Left renal cortex interstitium (tissue), 4 donors: ENCODE measurements at places on chromosomes 11 and 22. TPM values are rescaled to one million over a fixed set of nuclear protein-coding genes. Genes with fewer than 3 reads are reported as not detected.
A peak's percentile ranks its signal among the peaks of the same experiment; 100 is the strongest.

The CDKN1C gene
- polyA plus RNA-seq = 141 TPM

GRCh38 chr11:116249561-116249960 lies 523.2 kb downstream of the BUD13 start:
- DNase-seq = no peak

DNA sequence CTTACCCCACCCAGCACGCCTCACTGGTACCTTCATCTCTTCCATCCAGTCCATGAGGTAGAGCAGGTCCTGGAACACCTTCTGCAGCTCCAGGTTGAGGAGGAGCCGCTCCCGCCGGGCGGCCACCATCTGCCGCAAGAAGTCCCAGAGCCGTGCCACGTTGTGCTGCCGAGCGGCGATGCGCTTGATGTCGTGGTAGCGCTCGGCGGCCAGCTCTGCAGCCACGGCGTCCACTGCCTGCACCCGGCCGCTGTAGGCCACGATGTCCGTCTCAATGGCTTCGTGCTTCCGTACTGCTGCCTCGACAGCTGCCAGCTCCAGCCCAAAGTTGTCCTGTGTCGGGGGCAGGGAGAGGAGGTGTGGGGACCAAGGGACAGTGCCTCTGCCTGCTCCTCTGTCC lies 21.5 kb downstream of the SPTBN2 start:
- DNase-seq = no peak

GRCh38 chr11:44927174-44927661 lies 23.5 kb downstream of the TP53I11 start:
- peak; percentile 46 for DNase-seq

The ENTHD1 gene
- polyA plus RNA-seq = not detected

GRCh38 chr11:69655479-69656428 lies 14.8 kb downstream of the CCND1 start:
- DNase-seq = no peak

DNA sequence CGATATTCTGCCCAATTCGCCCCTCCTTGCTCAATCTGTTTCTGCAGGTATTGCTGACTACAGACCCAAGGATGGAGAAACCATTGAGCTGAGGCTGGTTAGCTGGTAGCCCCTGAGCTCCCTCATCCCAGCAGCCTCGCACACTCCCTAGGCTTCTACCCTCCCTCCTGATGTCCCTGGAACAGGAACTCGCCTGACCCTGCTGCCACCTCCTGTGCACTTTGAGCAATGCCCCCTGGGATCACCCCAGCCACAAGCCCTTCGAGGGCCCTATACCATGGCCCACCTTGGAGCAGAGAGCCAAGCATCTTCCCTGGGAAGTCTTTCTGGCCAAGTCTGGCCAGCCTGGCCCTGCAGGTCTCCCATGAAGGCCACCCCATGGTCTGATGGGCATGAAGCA lies 9.2 kb upstream of the SLC35E4 start:
- DNase-seq = no peak

GRCh38 chr11:62472063-62472884 lies 53.4 kb downstream of the SCGB1A1 start:
- DNase-seq = no peak

- DNase-seq = peak; percentile 32
These were observed at the start of gene TRIM6 for GRCh38 chr11:5596607-5597201. Gene TRIM6, plus strand, starts transcription at chr11:5596637. Its CDS starts 261 bp downstream, at chr11:5596898.

DNA sequence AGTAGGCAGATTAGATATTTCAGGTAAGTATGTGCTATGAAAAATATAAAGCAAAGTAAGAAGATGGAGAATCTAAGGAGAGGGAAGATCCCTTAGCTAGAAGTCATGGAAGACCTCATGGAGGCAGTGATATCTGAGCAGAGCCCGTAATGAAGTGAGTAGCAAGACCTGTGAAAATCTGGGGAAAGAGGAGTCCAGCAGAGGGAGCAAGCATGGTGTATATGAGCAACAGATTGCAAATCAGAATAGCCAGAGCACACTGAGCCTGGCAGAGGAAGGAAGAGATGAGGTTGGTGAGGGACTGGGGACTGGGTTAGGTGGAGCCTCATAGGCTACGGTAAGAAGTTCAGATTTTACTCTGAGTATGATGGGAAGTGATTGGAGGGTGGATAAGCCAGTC lies 9.4 kb downstream of the LHFPL7 start:
- no peak for DNase-seq

DNA sequence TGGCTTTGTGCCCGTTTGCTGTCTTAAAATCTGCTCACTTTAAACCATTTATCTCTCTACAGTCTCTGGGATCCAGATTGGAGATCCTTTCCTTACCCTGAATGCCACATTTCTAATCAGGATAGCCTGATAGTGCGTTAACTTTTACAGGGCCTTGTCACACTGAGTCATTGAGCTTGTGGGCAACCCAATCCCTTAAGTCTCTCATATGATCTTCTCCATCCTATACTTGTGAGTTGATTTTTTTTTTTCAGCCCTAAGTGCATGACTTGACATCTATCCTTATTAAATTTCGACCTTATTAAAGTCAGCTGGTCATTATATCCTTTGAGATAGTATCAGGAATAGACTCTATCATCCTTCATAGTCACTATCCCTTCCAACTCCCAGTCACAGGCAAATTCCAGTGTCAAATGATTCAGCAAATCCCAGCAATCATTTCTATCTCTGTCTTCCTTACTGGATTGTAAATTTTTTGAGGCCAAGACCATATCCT lies 57.7 kb downstream of the TEAD1 start:
- no peak for DNase-seq

The CHRNA10 gene
- polyA plus RNA-seq = 3.7 TPM

- DNase-seq = no peak
These were observed 7.3 kb upstream of the SYT7 start for GRCh38 chr11:61587951-61588727.

GRCh38 chr11:14255238-14255534 lies 103.8 kb downstream of the RRAS2 start:
- DNase-seq = no peak

DNA sequence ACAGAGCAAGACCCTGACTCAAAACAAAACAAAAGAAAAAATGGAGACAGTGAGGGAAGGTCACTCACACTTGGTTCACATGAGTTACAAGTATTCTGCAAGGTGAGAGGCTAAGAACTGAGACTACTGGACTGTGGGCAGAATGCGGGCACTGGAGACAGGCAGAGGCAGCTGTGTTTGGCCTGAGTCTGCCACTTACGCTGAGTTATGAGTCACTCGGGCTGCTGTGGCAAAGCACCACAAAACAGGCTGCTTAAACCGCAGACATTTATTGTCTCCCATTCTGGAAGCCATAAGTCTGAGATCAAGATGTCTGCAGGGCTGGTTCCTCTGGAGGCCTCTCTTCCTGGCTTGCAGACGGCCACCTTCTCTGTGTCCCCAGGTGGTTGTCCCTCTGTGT lies 122.8 kb downstream of the SHANK2 start:
- no peak for DNase-seq

The INPPL1 gene
- polyA plus RNA-seq = 123 TPM

GRCh38 chr22:45843031-45843430 lies 133.9 kb downstream of the WNT7B start:
- no peak for DNase-seq

The PPARA gene
- 32.5 TPM for polyA plus RNA-seq

The KMT5B gene
- 77.2 TPM for polyA plus RNA-seq

- DNase-seq = no peak
These were observed 8.7 kb upstream of the ABTB2 start for GRCh38 chr11:34366522-34366921.

The RFPL1 gene
- polyA plus RNA-seq = 1.0 TPM

The OR52A1 gene
- not detected for polyA plus RNA-seq

The HOATZ gene
- 0.29 TPM for polyA plus RNA-seq

The MRGPRF gene
- polyA plus RNA-seq = 35.3 TPM

DNA sequence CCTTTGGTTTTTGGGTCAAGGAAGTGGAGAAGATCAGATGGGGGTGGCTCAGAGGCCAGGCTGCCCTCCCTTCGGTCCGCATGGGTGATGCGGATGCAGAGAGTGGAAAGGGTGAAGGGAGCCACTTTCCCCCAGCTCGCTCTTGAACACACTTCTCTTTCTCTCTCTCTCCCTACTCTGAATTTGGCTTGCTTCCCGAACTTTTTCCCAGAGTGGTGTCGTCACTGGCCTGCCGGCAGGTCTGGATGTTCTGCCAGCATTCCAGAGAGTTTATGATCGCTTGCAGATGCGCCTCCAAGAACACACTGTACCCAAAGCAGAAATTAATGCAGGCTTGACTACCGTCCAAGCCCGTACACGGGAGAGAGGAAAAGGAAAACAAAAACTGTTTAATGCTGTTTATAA lies 103.2 kb downstream of the ZBTB16 start:
- DNase-seq = peak; percentile 87

- DNase-seq = no peak
These were observed 51.7 kb downstream of the NAT10 start for GRCh38 chr11:34157163-34157562.

- no peak for DNase-seq
These were observed 13.8 kb downstream of the ATP5MG start for GRCh38 chr11:118415062-118415738.

The HORMAD2 gene
- not detected for polyA plus RNA-seq

GRCh38 chr22:32636884-32637283 lies 162.3 kb downstream of the FBXO7 start:
- DNase-seq = no peak

- no peak for DNase-seq
These were observed 34.7 kb upstream of the NRIP3 start for GRCh38 chr11:9038541-9038940.

DNA sequence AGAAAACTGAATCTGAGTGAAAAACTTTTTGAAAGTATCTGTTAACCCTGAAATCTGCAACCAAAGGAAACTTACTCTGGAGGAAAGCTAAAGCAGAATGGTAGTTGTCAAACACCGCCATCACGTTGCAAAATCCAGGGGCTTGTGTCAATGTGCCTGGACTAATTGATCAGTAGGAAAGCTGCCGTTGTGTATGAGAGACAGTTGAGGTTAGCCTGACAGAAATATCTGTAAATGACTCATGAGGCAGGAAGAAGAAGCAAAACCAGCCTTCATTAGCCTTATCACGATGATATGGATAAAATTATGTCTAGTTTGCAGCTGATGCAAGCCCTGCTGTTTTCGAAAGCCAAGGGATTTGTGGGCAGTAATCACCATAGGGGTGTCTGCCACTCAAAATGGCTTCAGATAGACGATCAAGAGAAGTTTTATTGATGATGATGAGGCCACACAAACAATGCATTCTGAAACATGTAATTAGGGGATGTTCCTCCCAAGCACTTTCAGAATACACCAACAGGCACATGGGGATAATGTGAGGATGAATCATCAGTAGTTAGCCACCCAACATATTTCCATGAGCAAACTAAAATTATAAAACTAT lies 8.9 kb downstream of the SCGB1A1 start:
- DNase-seq = no peak

The RIBC2 gene
- 8.0 TPM for polyA plus RNA-seq

GRCh38 chr11:65643971-65644370 lies 6.1 kb downstream of the SIPA1 start:
- no peak for DNase-seq

GRCh38 chr11:33742249-33742851 lies 6.1 kb upstream of the CD59 start:
- no peak for DNase-seq

- DNase-seq = no peak
These were observed 19.0 kb downstream of the MYBPC3 start for GRCh38 chr11:47333526-47333845.

GRCh38 chr11:76604626-76605241 lies 65.8 kb downstream of the LRRC32 start:
- DNase-seq = no peak
